BJ (cell line): ENCODE measurements at places on chromosomes 5 and 9.
A peak's percentile ranks its signal among the peaks of the same experiment; 100 is the strongest.

DNA sequence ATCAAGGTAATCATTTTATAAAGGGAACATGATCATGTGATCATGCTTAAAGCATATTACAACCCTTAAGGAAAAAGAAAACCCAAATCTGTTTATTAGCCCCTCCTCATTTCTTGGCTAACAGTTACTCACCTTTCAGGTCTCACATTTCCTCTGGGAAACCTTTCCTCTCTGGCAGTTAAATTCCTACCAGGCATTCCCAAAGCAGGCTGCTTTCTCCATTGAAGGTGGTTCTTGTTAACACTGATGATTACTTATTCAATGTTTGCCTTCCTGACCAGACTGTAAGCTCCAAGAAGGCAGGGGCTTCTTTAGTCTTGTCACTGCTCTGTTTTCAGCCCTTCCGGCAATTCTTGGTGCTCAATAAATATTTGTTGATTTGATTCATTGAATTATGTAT is 59.9 kb downstream of the PLK2 start:
- DNase-seq: no peak

DNA sequence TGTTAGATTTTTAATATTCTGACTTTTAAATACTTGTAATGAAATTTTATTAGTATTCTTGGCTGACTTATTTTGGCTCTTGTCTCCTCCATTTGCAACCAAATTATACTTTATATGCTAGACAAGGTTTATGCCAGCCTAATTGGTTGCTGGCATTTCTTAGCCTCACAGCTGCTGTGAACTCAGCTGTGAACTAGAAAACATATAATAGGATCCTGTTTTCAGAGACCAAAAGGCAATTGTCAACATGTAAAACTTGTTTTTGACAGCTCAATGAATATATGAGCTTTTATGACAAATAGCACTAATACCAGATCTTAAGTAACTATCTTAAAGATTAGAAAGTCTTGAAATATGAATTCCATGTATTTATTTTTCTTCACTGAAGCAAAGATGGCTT is 25.9 kb downstream of the KIF2A start:
- no peak for DNase-seq

GRCh38 chr5:39648848-39649227 is 224.1 kb upstream of the DAB2 start:
- no peak for DNase-seq

GRCh38 chr9:20188616-20189369 is 400.0 kb upstream of the SLC24A2 start:
- no peak for DNase-seq

- peak; percentile 44 for DNase-seq
These were observed 347.3 kb upstream of the ZNF608 start for GRCh38 chr5:125093776-125094175.

- DNase-seq: no peak
These were observed 77.0 kb downstream of the ZCCHC7 start for GRCh38 chr9:37197158-37198038.

GRCh38 chr5:44267909-44268308 is 121.3 kb downstream of the FGF10 start:
- DNase-seq: no peak

DNA sequence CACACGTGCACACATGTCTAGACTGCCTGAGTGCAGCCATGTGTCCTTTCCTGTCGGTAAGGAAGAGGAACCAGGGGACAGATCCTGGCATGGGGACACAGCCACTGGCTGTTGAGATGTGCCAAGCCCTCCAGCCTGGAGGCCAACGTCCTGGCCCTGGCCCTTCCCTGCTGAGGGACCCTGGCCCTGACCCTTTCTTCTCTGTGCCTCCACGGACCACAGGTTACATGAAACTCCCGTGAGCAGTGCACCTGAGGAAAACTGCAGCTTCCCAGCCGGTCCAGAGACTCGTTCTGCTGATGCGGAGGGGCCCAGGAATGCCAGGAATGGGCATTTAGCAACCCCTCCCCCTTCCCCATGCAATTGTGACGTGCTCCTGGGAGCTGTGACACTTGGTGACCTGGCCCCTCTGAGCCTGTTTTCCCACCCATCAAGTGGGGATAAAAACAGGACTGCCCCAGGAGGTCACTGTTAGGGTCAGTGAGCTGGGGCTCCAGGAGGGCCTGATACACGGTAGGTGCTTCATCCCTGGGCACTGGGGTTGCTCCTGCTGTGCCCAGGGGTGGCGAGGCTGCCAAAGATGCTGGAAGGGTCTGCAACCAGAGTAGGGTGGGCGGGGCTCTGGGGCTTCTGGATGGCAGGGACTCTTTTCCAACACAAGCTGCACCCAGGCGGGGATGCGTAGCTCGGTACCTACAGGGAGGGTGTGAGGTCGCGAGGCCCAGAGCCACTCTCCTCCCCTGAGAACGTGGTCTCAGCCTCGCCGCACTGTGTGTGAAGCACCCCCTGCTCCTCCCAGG is 151.5 kb downstream of the C9orf50 start:
- no peak for DNase-seq

DNA sequence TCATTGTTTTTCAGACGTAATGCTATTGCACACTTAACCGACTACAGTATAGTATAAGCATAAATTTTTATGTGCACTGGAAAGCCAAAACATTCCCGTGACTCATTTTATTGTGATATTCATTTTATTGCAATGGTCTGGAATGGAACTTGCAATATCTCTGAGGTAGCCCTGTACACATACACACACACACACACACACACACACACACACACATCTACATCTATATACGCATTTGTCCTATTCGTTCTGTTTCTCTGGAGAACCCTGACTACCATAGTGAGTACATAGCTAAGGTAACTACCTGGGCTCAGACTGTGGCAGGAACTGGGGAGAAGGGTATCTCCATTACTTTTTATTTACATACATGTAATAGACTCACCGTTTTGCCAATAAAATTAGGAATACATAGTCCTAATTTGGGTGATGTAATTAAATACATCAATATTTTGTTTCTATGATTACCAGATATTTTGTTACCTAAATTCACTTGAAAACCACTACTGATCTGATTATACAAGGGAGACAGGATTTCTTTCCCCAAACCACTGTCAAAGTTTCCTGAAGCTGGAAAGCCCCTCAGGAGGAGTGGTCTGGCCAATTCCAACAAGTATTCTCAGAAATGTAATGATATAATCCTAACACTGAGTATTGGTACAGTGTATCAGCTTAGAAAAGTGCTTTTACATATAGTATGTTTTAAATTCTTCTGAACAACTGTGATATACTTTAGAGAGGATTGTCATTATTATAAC is 74.0 kb upstream of the PLPP1 start:
- no peak for DNase-seq

GRCh38 chr5:83914662-83915418 is 194.2 kb upstream of the HAPLN1 start:
- no peak for DNase-seq

GRCh38 chr9:110088099-110088498 is 119.9 kb downstream of the C9orf152 start:
- DNase-seq: no peak

DNA sequence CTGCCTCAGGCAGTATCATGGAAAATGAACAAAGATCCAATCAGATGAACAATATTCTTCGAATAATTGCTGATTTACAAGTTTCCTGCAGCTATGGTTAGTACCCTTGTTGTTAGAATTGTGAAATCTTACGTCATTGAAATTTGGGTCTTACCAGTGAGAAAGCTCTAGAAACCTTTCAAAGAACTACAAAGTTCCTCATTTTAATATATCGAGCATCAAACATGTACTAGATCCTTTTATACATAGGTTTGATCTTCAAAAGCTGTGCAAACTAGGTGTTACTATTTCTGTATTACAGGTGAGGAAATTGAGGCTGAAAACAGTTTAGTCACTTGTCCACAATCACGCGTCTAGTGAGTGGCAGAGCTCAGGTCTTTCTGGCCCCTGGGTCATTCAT is 43.7 kb upstream of the ANGPTL2 start:
- no peak for DNase-seq

DNA sequence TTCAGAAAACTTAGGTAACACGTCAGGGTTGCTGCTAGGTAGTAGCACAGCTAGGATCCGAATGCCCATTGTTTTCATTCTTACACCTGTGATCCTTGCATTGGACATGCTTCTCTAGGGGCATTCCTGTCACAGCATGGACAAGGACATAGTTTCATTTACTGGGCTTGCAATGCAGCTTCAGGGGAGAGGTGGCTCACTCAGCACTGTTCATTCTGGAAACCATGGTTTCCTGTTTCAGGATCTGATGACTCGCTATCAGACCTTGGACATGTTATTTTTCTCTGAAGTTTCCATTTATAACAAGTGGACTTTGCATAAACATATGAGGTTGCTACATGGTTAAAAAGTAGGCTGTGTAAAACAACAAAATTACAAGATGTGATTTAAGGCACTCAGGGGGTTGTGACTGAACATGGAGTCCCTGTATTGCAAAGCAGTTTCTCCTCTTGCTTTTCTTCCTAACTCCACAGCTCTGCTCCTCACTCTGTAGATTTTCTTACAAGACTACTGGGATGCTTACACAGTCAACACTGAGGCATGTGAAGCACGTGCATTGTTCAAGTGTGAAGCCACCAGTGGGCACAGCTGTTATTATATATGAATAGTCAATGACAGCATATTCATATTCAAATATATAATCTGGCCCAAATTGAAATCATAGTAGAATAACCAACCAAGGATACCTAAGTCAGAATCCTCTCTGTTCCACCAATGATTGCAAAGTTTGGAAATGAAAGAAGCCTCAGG is 66.1 kb upstream of the STK32A start:
- DNase-seq: no peak

DNA sequence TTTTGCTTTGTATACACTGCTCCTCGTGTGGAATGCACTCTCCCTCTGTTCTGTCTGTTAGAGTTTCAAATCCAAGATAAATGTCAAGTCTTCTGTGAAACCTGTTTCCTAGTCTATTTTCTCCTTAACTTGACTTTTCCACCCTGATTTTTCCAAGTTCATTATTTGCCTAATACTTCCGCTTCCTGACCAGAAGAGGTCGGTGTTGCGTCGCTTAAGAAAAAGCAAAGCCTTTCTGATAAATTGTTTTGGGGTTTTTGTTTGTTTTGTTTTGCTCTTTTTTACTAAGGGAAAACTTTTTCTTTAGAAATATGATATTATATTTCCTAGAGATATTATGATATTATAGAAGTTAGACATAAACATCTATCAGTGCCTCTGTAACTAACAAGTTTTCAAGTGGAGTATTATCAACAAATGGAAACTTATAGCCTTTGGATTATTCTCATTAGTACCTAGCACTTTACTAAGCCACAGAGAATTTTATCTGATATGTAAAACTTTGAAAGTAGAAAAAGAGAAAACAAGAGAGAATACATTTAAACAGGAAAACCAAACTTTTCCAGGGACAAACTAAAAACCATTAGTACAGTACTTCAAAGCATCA is 55.8 kb downstream of the PHAX start:
- no peak for DNase-seq

GRCh38 chr5:134113902-134114875 is at the start of gene TCF7:
TSS of gene TCF7 (plus strand) at chr5:134114681. CDS start at chr5:134114907, 226 bp downstream.
- no peak for DNase-seq

GRCh38 chr9:35510754-35511428 is 21.0 kb downstream of the RUSC2 start:
- peak; percentile 99 for DNase-seq

GRCh38 chr5:154729613-154730012 is 25.6 kb upstream of the LARP1 start:
- no peak for DNase-seq

DNA sequence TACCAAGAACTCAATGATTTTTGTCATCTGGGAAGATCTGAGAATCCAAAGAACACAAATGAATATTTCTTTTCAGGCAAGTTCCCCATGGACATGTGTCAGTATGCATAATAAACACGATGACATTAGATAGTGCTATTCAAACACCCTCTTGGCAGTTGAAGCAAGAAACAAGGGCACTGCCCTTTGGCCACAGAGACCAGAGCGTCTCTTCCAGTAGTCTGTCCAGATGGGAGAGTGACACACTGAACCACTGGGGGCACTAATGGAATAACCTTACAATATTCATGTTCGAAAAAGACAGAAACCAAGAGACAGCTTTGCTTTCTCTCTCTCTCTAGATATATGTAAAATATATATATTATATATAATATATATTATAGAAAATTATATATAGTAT is 301.9 kb downstream of the CTNND2 start:
- DNase-seq: no peak

DNA sequence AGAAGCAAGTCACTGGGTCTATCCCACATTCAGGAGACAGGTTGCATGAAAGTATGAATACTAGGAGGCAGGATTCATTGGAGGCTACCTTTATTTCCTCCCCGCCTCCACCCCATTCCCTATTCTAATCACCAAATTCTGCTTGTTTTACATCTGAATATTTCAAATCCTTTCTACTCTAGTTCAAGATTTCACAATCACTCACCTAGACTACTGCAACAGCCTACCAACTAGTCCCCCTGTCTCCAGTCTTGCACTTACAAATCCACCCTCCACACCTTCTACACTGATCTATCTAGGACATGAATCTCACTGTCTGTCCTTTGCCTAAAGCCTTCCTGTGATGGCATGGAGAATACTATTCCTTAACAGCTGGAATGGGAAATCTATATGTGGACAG is 6.4 kb upstream of the KIF27 start:
- DNase-seq: no peak

GRCh38 chr9:137178201-137178938 is 6.5 kb upstream of the TMEM210 start:
- no peak for DNase-seq

- DNase-seq: no peak
These were observed 68.5 kb upstream of the MYO10 start for GRCh38 chr5:17004441-17005106.

- DNase-seq: no peak
These were observed 166.3 kb upstream of the KIF2A start for GRCh38 chr5:62139741-62140140.
